Thyroid gland (tissue), 4 donors: ENCODE measurements at places on chromosomes 3 and 15. TPM values are rescaled to one million over a fixed set of nuclear protein-coding genes. Genes with fewer than 3 reads are reported as not detected.

- no peaks in the 10 kb centered on the region for H3K4me1 ChIP-seq
- no peak overlapping the region for H3K27ac ChIP-seq
- H3K27me3 ChIP-seq: no peaks in the 10 kb centered on the region
- H3K36me3 ChIP-seq: no peaks in the 10 kb centered on the region
- peak; percentile 20 for DNase-seq
- H3K4me3 ChIP-seq: no peak overlapping the region
Observed at GRCh38 chr15:92097474-92098178, 244.1 kb downstream of the SLCO3A1 start.

DNA sequence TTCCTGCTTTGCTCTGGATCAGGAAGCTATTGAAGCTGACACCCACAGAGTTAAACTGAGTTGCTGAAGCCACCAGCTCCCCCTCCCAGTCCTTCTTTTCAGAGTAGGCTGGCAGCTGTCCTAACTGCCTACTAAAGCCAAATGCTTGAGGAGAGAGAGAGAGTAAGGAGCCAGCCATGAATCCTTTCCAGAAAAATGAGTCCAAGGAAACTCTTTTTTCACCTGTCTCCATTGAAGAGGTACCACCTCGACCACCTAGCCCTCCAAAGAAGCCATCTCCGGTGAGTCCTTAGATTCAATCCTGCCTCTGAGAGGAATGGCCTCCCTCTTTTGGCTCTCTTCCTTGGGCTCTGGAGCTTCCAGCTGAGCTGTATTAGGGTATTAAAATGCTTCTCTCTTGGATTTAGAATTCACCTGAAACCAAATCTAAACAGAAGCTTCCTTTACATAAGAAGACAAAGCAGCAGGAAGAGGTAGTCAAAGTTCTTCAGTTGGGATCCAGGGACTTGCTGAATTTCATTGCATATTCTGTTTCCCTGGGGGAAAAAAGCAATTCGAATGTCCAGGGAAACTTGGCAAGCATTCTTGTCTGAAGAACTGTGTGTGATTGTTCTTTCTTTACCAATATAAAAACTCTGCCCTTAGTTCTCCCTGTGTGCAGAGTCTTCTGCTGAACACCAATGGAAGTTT lies at the start of gene SLC15A2:
TSS of gene SLC15A2 (plus strand) at position 101 of the 690 bp plus-strand sequence. CDS start at position 177, 76 bp downstream.
- H3K36me3 ChIP-seq: no peaks in the 10 kb centered on the region
- H3K27ac ChIP-seq: peak within 1 kb of the TSS; percentile 32
- H3K4me1 ChIP-seq: peaks cover 17% of the 10 kb centered on the region
- DNase-seq: peak; percentile 84

ROPN1 gene
- total RNA-seq: not detected

DNA sequence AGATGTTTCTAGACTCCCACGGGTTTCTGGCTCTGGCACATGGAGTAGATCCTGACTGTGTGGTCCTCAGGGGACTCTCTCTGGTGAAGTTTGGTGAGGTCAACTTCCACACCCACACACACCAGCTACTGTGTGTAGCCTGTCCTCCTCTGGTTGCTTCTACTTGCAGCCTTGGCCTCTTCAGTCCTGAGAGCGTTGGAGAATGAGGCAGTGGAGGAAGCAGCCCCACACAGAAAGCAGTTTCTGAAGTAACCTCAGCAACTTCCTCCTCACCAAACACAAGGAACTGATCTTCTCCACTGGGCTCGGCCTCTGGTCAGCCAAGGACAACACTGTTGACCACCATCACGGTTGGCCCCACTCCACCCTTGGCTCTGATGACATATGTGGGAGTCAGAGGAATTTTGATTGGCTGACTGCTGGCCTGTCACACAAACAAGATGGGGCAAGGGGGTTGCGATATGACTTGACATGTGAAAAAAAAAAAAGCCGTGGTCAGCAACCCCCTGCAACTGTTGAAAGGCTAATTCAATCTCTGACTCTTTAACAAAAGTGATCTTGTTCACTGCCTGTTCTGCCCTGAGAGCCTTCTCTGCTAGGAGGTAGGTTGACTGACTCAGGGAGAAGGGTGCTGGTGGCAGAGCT lies 19.6 kb downstream of the CD86 start:
- no peak for DNase-seq
- no peaks in the 10 kb centered on the region for H3K4me1 ChIP-seq
- no peaks in the 10 kb centered on the region for H3K36me3 ChIP-seq

PTX3 gene
- 0.88 TPM for total RNA-seq
